ENCODE measurements at places on chromosomes 2 and 18. TPM values are rescaled to one million over a fixed set of nuclear protein-coding genes. Genes with fewer than 3 reads are reported as not detected.

The FAM237A gene
- not detected for total RNA-seq

The LBX2 gene
- 1.3 TPM for total RNA-seq

The THSD7B gene
- total RNA-seq: 0.81 TPM

The IL36RN gene
- total RNA-seq: not detected

The CD302 gene
- total RNA-seq: 1.7 TPM

The NYAP2 gene
- total RNA-seq: not detected

The PROM2 gene
- 5.1 TPM for total RNA-seq

The POTEC gene
- total RNA-seq: not detected

The FHL2 gene
- total RNA-seq: 326 TPM

The HPCAL1 gene
- total RNA-seq: 138 TPM

The SIX3 gene
- not detected for total RNA-seq

The SRBD1 gene
- total RNA-seq: 9.3 TPM

The CFAP221 gene
- total RNA-seq: not detected

The SFT2D3 gene
- 5.7 TPM for total RNA-seq

The GKN1 gene
- total RNA-seq: not detected

The SERPINB10 gene
- total RNA-seq: 0.98 TPM

GRCh38 chr2:205764270-205764746, 82.0 kb downstream of the NRP2 start:
- DNase-seq: no peak

GRCh38 chr18:76993573-76993972, 139.0 kb downstream of the MBP start:
- DNase-seq: no peak

GRCh38 chr2:85648619-85649018, 19.4 kb downstream of the SFTPB start:
- DNase-seq: no peak

- no peak for DNase-seq
These were observed 624.0 kb upstream of the LRRTM4 start for GRCh38 chr2:78145997-78146722.

DNA sequence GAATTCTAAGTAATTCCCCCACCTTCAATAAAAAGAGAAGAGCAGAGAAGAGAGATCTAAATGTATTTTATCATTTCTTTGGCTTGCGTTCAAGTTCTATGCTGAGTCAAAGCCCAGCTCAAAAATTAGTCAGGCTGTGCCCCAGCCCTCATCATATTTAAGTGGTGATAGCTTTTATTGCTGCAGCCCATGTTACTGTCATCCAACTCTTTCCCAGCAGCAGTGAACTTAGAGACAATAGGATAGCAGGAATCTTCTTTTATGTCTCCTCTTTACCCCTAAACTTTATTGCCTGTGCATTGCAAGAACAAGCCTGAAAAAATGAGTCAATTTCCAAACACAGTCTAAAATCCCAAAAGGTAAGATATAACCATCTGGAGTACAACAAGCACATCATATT, 1599.3 kb upstream of the PIK3C3 start:
- DNase-seq: no peak

DNA sequence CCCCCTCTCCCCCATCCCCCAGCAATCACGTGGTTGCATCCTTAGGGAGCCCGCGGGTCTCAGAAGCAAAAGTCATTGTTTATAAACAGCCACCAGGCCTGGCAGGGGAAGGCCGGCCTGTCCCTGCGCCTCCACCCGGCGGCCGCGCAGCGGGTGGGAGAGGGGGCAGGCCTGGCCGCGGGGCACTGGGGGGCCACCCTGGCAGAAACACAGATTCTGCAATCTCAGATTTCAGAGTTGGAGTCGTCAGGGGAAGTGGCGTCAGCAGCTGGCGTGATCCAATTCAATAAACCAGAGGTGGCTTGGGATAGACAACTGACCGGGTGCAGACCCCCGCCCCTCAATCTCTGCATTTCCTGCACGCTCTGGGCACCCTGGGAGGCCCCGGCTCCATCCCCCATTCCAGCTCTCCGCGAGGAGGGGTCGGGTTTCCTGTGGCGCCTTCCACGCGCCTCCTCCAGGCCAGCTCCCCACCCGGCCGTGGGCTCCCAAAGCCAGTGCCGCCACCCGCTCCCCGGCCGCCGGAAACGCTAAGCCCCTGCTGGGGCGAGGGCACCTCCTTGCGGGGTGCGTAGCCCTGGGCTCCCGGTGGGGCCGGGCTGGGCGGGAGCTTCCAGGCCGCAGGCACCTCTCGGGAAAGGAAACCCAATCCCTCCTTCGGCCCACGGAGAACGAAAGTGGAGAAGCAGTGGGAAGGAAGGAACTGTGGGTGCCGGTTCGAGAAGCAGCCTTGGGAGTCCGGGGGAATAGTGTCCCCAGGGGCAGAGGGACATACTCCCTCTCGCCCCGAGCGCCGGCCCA, 1.1 kb downstream of the BIN1 start:
- DNase-seq: no peak

DNA sequence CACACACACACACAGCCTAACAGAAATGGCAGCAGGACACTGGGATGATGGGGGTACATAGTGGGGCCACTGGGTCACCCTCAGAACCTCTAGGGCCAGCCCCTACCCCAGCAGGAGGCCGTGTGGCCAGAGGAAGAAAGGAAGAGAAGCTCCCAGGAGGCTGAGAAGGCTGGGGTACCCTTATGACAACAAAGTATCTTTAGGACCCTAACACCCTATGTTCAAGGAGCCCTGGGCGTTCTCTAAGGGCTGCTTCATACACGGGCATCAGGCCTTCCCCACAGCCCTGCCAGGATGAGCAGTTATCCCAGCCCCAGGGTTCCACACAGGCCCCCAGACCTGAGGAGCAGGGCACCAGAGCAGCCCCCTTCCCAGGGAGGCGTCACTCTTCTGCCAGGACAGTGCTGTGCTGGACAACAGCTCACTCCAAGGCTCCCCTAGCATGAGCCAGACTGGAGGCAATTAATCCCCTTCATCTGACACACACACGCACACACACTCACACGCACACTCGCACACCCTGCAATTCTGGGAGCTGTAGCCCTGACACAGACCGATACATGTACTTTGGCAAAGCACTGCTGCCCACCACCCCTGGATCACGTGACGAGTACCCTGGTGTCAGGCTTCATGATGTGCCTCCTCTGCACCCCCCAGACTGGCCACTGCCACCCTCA, 163.6 kb downstream of the TNS1 start:
- DNase-seq: no peak

GRCh38 chr18:57089702-57090101, 57.2 kb upstream of the BOD1L2 start:
- DNase-seq: no peak

- DNase-seq: no peak
These were observed 32.8 kb upstream of the DNAH7 start for GRCh38 chr2:196101325-196101991.

- DNase-seq: no peak
These were observed 34.8 kb upstream of the CCDC102B start for GRCh38 chr18:68763083-68763482.

DNA sequence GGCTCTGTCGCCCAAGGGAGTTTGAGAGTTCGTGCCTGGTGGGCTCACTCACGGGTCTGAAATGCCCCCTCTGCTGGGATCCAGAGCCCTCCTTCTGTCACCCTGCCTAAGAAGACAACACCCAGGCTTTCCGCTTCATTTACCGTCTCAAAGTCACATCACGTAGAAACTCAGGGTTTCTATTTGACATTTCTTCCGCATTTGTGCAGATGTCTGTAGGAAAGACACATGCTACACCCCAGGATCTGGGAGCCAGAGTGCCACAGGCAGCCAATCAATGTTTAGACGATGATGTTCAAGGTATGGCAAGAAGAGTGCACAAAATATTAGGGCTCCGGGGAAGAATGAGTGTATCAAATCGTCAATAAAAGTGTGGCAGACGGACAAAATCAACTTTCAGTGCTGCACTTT, 24.4 kb upstream of the ACKR3 start:
- no peak for DNase-seq

DNA sequence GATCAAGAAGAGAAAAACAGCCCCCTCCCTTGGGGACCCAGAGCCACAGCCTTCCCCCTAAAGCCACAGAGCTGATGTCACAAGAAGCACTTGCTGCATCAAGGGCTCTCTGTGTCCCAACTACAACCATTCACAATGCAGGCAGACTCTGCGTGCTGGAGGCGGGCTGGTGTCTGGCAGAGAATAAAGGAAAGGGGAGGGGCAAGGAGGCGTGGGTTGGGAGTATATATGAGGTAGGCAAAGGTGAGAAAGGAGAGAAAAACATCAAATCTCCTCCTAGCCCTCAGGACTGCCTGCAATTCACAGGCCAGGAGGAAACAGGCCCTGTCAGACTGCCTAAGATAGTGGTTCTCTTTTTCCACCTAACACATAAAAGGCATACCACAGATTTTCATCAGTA, 48.8 kb upstream of the IHH start:
- no peak for DNase-seq

DNA sequence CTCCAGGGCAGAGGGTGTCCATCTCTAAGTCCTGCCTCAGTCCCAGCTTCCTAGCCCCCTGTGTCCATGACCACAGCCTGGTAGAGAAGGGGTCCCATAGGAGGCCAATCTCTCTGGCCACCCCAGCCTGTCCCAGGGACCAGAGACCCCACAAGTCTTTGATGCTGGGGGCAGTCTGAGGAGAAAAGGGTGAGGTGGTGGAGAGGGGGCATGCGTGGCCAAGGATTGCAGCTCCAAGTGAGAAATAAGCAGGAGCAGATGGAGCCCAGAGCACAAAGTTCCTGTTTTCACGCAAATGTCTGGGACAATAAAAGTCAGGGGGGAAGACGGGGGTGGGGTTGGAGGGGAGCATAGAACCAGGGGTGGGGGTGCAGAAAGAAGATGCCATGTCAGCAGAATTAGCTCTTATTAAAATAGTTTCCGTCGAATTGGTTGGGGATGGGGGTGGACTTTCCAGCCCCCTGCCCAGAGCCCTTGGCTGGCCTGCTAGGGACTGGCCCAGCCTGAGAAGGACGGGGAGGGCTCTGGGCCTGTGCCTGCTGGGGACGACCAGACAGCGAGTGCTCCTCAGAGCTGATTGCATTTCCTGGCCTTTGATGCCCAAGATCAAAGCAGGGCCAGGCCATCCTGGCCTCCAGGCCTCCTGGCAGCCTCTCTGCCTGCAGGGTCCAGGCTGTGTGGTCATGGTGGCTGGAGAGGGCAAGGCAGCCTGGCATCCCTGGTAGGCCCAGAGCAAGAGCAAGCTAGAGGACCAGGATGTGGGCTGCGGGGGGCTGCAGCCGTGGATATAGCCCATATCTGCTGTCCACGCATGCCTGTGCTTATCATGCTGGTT, 337.1 kb downstream of the DYSF start:
- DNase-seq: no peak

DNA sequence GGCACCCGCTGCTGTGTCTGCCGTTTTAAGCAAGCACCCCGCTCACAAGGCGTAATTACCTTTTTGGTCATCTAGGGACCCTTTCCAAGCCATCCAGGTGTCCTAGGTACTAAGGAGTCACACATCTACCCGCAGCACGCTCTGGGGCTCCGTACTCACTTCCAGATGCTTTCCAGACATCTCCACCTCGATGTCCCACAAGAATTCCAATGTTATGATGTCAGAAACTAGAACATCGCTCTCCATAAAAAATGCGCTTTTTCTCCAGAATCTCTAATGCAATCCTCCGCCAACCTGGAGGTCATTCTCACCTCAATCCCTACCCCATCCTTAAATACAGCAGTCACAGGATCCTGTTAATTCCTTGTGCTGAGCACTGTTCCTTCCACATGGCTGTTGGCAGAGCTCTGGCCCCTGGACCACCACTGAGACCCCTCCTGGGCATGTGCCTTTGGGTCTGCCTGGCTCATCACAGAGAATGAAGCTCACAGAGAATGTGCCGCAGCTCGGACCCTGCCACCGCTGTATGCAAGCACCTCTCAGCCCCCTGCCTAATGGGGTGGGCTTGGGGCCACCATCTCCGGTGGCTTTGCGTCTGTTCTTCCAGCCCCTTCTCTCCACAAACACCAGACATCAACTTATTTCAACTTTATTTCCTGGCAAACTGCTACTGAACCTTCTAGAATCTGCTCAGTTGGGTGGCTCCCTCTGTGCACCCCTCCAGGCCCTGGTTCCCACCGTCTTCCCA, 4.6 kb upstream of the PXDN start:
- DNase-seq: no peak

DNA sequence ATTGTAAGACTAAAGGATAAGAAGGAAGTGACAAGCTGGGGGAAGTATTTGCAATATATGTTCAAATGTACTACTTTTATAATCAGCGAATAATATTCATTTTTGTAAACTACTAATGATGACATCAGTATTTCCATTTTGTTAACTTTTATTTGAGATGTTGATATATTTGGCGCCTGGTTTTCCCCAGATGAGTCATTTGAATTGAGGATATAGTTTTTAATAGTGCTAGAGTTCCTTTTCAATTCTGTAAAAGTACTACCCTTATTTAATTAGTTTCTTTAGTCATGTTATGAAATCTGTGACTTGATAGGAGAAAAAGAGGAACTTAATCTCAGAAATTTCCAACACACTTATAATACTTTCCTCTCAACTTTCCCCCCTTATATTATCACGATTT, 495.3 kb downstream of the IRS1 start:
- DNase-seq: no peak

GRCh38 chr2:241465543-241465942, 42.8 kb downstream of the STK25 start:
- no peak for DNase-seq

DNA sequence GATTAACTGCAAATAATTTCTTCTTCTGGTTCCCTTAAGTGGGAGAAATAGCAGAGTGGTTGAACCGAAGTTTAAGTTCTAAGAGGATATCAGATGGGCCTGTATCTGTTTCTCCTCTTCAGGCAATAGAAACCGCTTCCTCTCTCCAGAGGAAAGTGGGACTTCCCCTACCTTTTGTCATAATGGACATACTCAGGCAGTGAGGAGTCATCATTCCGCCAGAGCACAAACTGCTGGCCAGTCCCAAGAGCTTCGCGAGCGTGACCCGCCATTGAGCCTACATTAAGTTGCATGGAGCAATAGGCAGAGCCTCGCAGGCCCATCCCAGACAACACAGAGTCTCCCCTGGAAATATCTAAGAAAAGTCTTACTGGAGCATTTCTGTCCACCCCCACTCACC, 158.9 kb downstream of the LDLRAD4 start:
- DNase-seq: no peak

- DNase-seq: no peak
These were observed 411.6 kb upstream of the TCF4 start for GRCh38 chr18:55999641-56000040.

GRCh38 chr18:9707381-9708056, 582 bp upstream of the RAB31 start:
- no peak for DNase-seq

DNA sequence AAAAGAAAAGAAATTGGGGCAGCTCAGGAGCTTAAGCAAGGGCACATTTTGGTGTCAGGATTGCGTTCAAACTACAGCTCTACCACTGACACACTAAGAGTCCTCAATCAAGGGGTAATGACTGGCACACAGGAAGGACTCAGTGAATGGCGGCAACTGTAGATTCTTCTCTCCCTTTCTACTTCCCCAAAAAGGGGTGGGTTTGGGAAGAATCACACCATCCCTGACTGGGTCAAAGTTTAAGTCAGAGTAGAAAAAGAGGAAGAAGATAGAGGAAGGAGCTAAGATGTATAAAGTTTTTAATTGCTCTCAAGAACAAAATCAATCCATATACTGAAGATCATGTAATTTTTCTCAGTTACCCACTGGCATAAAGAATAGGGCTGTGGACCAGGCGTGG, 2.6 kb downstream of the NLRC4 start:
- DNase-seq: no peak

Measured in epithelial cell of proximal tubule (primary cell).